GM23338 (cell line): ENCODE measurements at places on chromosomes 1 and 21. TPM values are rescaled to one million over a fixed set of nuclear protein-coding genes. Genes with fewer than 3 reads are reported as not detected.

The AUNIP gene
- total RNA-seq = 20.9 and 24.1 TPM in 2 replicates

The MRPS6 gene
- total RNA-seq = 80.5 and 103 TPM in 2 replicates

- peaks cover 66% of the 10 kb centered on the region for H3K4me1 ChIP-seq
- no peaks in the 10 kb centered on the region for H3K36me3 ChIP-seq
- no peak overlapping the region for H3K27ac ChIP-seq
- no peaks in the 10 kb centered on the region for H3K27me3 ChIP-seq
- DNase-seq = no peak
These were observed 33.2 kb downstream of the SSBP3 start for GRCh38 chr1:54372978-54373377.

- H3K4me3 ChIP-seq = no peak overlapping the region
- no peaks in the 10 kb centered on the region for H3K36me3 ChIP-seq
- H3K27me3 ChIP-seq = peaks cover 12% of the 10 kb centered on the region
- H3K27ac ChIP-seq = no peak overlapping the region
- H3K4me1 ChIP-seq = peaks cover 16% of the 10 kb centered on the region; the same call in 1 of the 2 replicates
These were observed 2.3 kb upstream of the NENF start for GRCh38 chr1:212430416-212430815.

DNA sequence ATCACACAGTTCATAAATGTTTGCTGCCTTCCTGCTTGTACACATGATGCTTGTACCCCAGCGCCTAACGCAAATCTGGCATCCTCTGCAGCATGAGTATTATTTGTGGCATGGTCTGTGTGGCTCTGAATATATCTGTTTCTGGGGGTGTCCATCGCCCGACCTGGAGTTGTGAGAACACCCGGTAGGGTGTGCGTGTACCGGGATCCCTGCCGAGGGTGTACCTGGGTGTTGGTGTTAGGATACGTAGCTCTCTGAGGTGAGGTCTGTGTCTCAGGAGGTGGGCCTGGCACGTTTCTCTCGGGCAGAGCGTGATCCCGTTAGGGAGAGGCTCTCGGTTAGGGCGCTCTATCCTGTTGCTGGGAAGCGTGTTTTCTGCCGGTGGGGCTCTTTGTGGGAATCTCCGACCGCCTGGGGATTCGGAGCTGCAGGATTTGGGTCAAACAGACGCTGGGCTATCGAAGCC is 10.4 kb upstream of the CDC20 start:
- H3K27ac ChIP-seq = peak overlapping the region; percentile 94
- no peaks in the 10 kb centered on the region for H3K36me3 ChIP-seq
- peaks cover 20% of the 10 kb centered on the region for H3K4me1 ChIP-seq
- H3K4me3 ChIP-seq = peak overlapping the region; percentile 84
- peaks cover 18% of the 10 kb centered on the region for H3K27me3 ChIP-seq
